ENCODE measurements at places on chromosomes 7 and 10. TPM values are rescaled to one million over a fixed set of nuclear protein-coding genes. Genes with fewer than 3 reads are reported as not detected.
A peak's percentile ranks its signal among the peaks of the same experiment; 100 is the strongest.

GRCh38 chr7:148395352-148395811 lies 195.2 kb upstream of the C7orf33 start:
- no peak for DNase-seq

- DNase-seq = peak; percentile 22
These were observed 132.8 kb downstream of the DYNC1I1 start for GRCh38 chr7:95905167-95905566.

GRCh38 chr7:75982306-75983064 lies 11.9 kb downstream of the TMEM120A start:
- no peak for DNase-seq

DNA sequence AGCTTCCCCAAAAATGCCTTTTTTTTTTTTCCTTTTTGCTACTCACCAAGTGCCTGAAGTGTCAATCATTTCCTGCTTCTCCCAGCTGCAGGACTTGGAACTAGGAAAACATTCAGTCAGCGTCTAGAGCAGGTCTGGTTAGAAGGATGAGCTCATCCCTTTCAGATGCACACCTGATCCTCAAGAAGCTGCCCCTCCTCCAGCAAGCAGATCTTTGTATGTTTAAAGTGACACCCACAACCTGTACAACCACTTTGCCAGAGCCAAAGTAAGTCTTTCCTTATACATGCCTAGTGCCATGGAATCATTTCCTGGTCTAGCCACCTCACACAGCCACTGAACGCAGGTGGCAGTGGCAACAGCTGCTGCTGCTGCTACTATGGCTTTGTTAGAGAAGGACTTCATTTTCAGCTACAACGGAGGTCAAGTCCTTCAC lies 10.4 kb upstream of the USP54 start:
- DNase-seq = peak; percentile 68

DNA sequence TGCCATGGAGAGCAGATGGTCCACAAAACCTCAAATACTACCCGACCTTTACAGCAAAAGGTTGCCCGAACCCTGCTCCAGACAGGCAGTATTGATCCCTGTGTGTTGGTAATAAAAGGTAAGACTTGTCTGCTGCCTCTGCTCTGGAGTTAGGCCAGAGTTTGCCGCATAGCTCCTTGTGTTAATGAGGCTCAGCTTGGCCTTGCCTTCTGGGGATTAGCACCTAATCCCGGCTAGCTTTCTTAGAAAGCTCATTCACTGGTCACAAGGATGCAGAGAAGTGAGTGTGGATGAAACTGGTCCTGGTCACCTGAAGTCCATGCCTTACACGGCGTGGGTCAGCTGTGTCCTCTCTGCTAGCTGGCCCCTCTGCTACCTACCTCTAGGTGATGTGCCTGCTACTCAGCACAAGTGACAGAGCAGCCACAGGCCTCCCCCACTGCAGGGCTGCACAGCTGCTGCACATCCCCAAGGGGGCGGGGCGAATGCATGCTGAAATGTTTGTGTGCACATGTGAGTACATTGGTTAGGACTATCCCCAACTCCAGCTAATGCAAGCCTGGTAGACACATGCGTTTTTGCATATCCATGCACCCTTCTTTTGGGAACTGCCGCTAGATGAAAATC lies 31.7 kb upstream of the SYPL1 start:
- no peak for DNase-seq

GRCh38 chr10:19250546-19250945 lies 201.9 kb downstream of the MALRD1 start:
- no peak for DNase-seq

PPP3CB gene
- total RNA-seq = 43.3 TPM

FFAR4 gene
- total RNA-seq = not detected

NMT2 gene
- 12.9 TPM for total RNA-seq
